Activated naive CD8-positive, alpha-beta T cell treated with anti-CD3 and anti-CD28 coated beads, Interleukin-2, amount 10 ng/mL, durations not matched to agents 7 days and 5 days (primary cell): ENCODE measurements at places on chromosomes 2 and 18. TPM values are rescaled to one million over a fixed set of nuclear protein-coding genes. Genes with fewer than 3 reads are reported as not detected.
A peak's percentile ranks its signal among the peaks of the same experiment; 100 is the strongest.

Gene WDSUB1
- 5.3 TPM for total RNA-seq

Gene PCARE
- total RNA-seq: not detected

Gene ACOXL
- total RNA-seq: not detected

Gene ASB18
- total RNA-seq: not detected

DNA sequence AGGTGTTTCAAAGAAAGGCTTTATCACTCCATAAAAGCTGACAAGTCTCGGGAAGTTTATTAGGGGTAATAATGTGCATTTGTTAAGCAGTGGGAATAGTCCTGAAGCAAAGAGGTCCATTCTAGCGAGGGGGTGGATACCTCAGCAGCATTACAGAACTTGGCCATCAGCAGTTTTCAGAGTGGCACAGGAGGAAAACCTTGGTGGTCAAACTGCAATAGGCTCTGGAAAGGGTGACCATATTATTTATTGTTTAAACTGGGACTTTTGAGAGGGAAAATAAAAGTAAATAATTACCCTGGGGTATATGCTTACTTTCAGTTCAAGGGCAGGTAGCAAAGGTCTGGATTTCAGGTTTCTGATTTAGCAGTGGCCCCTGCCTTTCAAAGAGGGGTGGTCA lies 115.5 kb upstream of the KLHL14 start:
- DNase-seq: no peak
- H3K4me1 ChIP-seq: no peaks in the 10 kb centered on the region
- no peaks in the 10 kb centered on the region for H3K27me3 ChIP-seq

DNA sequence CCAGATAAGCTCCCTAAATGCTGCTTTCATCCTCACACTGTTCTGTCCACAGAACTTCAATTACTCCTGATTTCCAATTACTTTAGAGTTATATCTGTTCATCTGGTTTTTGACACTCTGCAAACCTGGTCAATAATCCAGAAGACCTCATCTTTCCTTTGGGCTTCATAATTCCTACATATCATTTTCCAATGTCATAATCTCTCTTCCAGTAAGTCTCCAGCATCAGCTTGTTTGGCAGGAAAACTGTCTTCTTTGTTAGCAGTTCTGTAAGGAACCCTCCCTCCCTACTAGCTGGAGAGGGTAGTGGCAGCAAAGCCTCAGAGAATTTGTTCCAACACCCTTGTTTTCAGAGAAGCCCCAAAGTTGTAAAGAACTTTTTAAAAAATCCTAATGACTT lies 11.9 kb upstream of the SLC14A1 start:
- H3K27me3 ChIP-seq: peaks cover 8% of the 10 kb centered on the region
- no peak for DNase-seq
- H3K27ac ChIP-seq: no peak overlapping the region
- H3K36me3 ChIP-seq: peaks cover 16% of the 10 kb centered on the region
- H3K4me1 ChIP-seq: no peaks in the 10 kb centered on the region

GRCh38 chr2:205766779-205767359 lies 84.6 kb downstream of the NRP2 start:
- DNase-seq: peak; percentile 49
- H3K36me3 ChIP-seq: no peaks in the 10 kb centered on the region
- H3K4me1 ChIP-seq: peaks cover 3% of the 10 kb centered on the region
- H3K4me3 ChIP-seq: no peak overlapping the region
- no peak overlapping the region for H3K27ac ChIP-seq

GRCh38 chr2:45285311-45285710 lies 276.1 kb upstream of the SIX2 start:
- no peak overlapping the region for H3K27ac ChIP-seq
- H3K27me3 ChIP-seq: peaks cover 14% of the 10 kb centered on the region
- no peak overlapping the region for H3K4me3 ChIP-seq
- no peak for DNase-seq

GRCh38 chr18:60892441-60892840 lies 440.8 kb upstream of the CDH20 start:
- no peak overlapping the region for H3K27ac ChIP-seq
- H3K4me3 ChIP-seq: no peak overlapping the region
- no peak for DNase-seq
- H3K36me3 ChIP-seq: no peaks in the 10 kb centered on the region
- H3K4me1 ChIP-seq: no peaks in the 10 kb centered on the region
